ENCODE measurements at places on chromosomes 5 and 9.
A peak's percentile ranks its signal among the peaks of the same experiment; 100 is the strongest.

- H3K4me1 ChIP-seq, result no peaks in the 10 kb centered on the region
- no peak overlapping the region for H3K4me3 ChIP-seq
- peaks cover 10% of the 10 kb centered on the region for H3K36me3 ChIP-seq
- DNase-seq, result no peak
- H3K27me3 ChIP-seq, result no peaks in the 10 kb centered on the region
These were observed 51.1 kb downstream of the CDK5RAP2 start for GRCh38 chr9:120528829-120529228.

- no peaks in the 10 kb centered on the region for H3K27me3 ChIP-seq
- no peaks in the 10 kb centered on the region for H3K4me1 ChIP-seq
- no peak overlapping the region for H3K27ac ChIP-seq
- H3K36me3 ChIP-seq, result no peaks in the 10 kb centered on the region
- H3K4me3 ChIP-seq, result no peak overlapping the region
These were observed 329.6 kb downstream of the SLCO4C1 start for GRCh38 chr5:101966476-101966875.

DNA sequence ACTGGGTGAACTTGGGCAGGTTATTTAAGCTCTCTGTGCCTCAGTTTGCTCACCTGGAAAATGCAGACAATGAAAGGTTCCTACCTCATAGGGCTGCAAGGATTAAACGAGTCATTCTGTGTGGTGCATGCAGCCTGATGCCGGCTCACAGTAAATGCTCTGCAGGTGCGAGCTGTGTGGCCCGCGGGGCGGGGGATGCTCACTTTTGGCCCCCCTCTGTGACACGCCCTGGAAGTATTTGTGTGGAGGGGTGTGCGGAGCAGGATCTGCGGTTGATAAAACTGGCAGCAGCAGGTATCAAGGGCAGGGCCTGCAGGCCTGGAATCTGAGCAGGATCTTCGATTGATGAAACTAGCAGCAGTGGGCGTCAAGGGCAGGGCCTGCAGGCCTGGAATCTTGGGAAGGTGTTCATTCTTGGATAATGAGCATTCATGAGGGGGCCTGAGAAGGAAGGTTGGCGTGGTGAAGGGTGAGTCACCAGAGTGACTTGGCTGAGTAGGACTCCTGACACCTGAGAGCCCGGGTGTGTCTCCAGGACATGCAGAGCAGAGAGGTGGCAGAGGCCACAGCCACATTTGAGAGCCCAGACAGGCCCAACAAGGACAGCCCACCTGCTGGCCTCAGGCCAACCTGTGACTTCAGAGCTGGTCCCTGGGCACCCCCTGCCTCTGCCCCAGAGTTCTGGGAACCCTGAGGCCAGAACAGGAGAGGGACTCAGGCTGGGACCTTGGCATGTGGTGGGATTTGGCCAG lies 11.9 kb downstream of the UNC5A start:
- H3K27me3 ChIP-seq, result no peaks in the 10 kb centered on the region
- no peaks in the 10 kb centered on the region for H3K4me1 ChIP-seq
- DNase-seq, result no peak
- no peak overlapping the region for H3K4me3 ChIP-seq
- H3K27ac ChIP-seq, result no peak overlapping the region

GRCh38 chr9:125632321-125633115 lies 74.5 kb downstream of the MAPKAP1 start:
- no peak overlapping the region for H3K27ac ChIP-seq
- H3K4me3 ChIP-seq, result no peak overlapping the region
- peaks cover 14% of the 10 kb centered on the region for H3K4me1 ChIP-seq
- no peaks in the 10 kb centered on the region for H3K27me3 ChIP-seq
- no peaks in the 10 kb centered on the region for H3K36me3 ChIP-seq
- DNase-seq, result no peak

DNA sequence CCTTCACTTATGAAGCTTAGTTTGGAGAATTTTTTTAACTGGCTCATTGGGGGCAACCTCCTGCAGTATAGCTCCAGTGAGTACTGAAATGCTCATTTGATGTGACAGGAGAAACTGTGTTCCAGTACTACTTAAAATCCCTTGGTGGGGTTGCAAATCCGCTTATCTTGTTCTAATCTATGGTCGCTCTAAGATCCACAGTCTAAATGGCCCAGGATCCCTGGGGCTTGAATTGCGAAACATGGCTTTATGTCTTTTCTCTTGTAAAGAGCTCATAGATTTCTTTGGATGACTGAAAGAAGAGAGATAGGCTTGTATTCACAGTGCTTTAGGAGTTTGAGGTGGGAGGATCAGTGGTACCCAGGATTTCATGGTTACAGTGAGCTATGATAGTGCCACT lies 52.7 kb downstream of the ADAMTSL1 start:
- DNase-seq, result no peak
- H3K36me3 ChIP-seq, result no peaks in the 10 kb centered on the region
- no peak overlapping the region for H3K4me3 ChIP-seq
- H3K27ac ChIP-seq, result no peak overlapping the region
- no peaks in the 10 kb centered on the region for H3K27me3 ChIP-seq

DNA sequence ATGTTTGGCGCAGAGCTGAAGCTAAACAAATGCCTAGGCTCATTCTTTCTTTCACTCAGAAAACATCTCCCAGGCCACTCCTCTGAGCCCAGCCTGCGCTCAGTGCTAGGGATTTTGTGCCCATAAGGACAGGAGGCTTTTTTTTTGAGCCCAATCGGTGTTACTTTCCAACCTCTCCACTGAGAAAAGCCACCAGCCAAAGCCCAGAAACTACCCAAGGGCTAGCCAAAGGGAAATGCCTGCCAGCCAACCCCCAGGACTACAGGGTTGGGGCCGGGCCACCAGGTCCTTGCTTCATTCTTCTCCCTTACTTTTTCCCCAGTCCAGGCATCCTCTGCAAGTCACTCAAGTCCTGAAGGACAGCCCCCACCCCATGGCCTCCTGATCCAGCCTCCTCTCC lies 134.7 kb downstream of the PAX5 start:
- no peaks in the 10 kb centered on the region for H3K36me3 ChIP-seq
- peaks cover 11% of the 10 kb centered on the region for H3K4me1 ChIP-seq
- H3K27me3 ChIP-seq, result no peaks in the 10 kb centered on the region
- no peak overlapping the region for H3K27ac ChIP-seq

DNA sequence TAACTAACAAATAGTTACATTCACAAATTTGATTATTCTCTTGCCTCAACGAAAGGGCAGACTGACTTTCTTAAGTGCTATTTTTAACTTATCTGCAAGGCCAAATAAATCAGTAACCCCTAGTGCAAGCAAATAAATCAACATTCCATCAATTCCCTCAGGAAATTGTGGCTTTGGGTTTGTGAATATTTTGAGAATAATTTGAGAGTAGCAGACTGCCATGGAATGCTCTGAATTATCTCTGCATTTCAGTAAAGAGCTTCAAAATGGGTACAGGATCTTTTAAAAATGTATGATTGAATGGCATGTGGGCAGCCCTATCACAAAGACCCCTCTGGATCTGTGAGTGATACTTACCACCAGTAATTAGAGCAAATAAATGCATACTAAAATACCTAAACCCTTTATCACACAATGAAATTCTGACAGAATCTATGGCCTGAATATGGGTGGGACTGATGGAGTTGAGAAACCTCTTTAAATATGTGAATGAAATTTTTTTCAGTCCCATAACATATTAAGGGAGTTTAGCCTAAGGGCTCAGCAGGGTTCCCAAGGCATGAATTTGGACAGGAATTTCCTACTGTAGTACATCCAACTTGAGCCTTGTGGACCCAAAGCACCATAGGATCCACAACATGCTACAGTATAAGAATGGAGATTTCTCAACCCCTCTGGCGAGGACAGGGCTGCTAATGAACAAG lies 92.5 kb upstream of the ITGA2 start:
- no peak overlapping the region for H3K27ac ChIP-seq
- peaks cover 13% of the 10 kb centered on the region for H3K27me3 ChIP-seq
- no peak overlapping the region for H3K4me3 ChIP-seq
- H3K36me3 ChIP-seq, result no peaks in the 10 kb centered on the region
- H3K4me1 ChIP-seq, result no peaks in the 10 kb centered on the region

DNA sequence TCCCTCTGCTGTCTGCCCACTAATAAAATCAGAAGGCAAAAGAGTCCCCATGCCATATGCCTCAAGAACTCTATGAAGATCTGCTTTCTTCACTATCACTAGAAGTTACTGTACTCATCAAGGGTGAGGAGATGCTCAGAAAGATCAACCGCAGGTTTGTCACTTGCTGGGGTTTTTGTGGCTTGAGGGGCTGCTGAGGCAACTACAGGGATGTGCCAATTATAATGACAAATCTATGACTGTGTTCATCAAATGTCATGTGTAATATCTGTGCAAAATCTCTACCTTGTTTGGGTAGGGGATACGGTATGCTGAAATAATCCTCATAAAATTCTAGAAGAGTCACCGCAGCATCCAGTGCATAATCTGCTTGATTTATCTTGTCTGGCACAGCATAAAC lies 13.0 kb downstream of the ERAP1 start:
- no peak overlapping the region for H3K4me3 ChIP-seq
- H3K27me3 ChIP-seq, result no peaks in the 10 kb centered on the region
- H3K27ac ChIP-seq, result no peak overlapping the region
- no peaks in the 10 kb centered on the region for H3K4me1 ChIP-seq
- no peaks in the 10 kb centered on the region for H3K36me3 ChIP-seq

DNA sequence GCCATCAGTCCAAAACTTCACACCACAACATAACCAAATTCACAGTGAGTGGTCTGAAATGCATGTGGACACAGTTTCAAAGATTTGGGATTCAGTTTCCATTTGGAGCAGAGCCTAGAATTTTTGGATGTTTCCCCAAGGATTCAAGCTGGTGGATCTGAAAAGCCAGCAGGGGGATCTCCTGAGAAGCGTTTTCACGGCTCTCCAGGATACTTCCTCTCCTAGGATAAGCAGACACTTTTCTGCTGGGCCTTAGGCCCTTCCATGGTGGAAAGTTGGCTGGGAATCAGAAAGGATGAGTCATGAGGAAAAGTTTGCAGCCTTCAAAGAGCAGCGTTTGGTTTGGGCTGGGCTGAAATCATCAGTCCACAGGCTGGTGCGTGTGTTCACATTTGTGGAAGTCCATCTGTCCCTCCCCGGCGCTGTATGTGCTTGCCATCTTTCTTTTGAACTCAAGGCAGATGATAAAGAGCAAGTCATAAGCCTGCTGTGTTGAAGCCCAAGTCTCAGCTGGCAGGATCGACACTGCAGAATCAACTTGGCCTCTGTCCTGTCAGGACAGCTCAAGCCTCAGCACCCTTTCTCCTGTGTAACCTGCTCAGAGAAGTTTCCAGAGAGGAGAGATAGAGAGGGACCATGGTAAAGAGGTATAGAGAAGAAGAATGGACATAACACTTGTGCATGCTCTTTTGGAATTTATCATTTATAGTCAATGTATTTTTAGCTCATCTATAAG lies 152.6 kb upstream of the MSX2 start:
- peaks cover 37% of the 10 kb centered on the region for H3K4me1 ChIP-seq
- no peaks in the 10 kb centered on the region for H3K36me3 ChIP-seq
- peak; percentile 76 for DNase-seq
- no peak overlapping the region for H3K4me3 ChIP-seq
- H3K27me3 ChIP-seq, result no peaks in the 10 kb centered on the region

DNA sequence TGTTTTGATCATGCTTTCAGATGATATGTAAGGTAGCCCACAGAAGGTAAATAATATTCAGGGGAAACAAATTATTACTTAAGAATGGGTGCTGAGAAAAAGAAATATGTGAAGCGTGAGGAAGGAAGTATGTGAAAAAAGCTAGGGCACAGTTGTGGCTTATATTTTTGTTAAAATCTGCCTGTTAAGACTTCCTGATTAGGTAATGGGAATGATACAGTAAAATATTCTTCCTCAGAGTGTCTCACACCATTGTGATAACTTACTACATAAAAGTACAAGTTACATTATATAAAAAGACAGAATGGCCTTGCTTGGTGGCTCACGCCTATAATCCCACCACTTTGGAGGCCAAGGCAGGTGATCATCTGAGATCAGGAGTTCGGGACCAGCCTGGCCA lies 18.7 kb upstream of the PARP8 start:
- H3K27me3 ChIP-seq, result no peaks in the 10 kb centered on the region
- H3K4me1 ChIP-seq, result no peaks in the 10 kb centered on the region
- no peaks in the 10 kb centered on the region for H3K36me3 ChIP-seq
- no peak overlapping the region for H3K27ac ChIP-seq
- no peak for DNase-seq

DNA sequence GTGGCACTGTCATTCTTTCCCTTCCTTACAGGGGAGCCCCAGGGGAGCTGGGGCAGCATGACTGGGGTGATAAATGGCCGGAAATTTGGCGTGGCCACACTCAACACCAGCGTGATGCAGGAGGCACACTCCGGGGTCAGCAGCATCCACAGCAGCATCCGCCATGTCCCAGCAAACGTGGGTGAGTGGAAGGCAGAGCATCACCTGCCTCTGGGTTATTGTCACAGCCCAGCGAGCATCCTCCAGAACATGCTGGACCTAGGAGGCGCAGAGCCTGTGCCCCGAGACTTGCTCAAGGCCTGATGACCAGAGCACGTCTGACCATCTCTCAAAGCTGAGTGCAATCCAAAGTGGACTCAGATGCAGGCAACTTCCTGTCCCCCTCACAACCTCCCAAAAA lies 22.2 kb upstream of the ASS1 start:
- no peak overlapping the region for H3K4me3 ChIP-seq
- H3K36me3 ChIP-seq, result no peaks in the 10 kb centered on the region
- no peak overlapping the region for H3K27ac ChIP-seq
- no peak for DNase-seq
- H3K27me3 ChIP-seq, result no peaks in the 10 kb centered on the region

DNA sequence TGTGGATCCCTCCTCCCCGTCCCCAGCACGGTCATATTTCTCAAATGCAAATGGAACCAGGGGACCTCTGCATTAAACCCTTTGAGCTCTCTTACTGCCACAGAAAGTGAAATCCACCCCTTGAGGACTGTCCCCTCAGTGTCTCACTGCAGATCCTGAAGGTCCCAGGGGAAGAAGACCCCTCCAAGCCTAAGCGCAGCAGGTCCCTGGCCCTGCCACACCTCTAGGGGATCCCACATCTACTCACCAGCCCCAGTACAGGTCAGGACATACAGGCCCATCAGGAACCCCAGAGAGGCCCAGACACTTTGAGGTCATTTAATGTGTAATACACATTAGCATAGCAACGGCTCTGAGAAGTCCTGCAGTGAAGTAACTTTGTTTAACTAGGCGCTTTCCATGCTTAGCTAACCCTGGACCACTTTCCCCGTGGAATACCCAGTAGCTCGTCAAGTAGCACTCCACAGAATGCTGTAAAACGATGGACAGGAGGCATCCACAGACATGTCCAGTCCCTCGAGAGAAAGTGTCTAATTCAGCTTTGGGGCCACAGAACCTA lies 54.7 kb upstream of the ALDH1B1 start:
- no peak for DNase-seq
- H3K27me3 ChIP-seq, result no peaks in the 10 kb centered on the region
- no peak overlapping the region for H3K4me3 ChIP-seq
- no peaks in the 10 kb centered on the region for H3K4me1 ChIP-seq

- H3K36me3 ChIP-seq, result no peaks in the 10 kb centered on the region
- DNase-seq, result no peak
- no peak overlapping the region for H3K4me3 ChIP-seq
- no peak overlapping the region for H3K27ac ChIP-seq
- no peaks in the 10 kb centered on the region for H3K27me3 ChIP-seq
These were observed 28.6 kb upstream of the CEP78 start for GRCh38 chr9:78207319-78207718.

Data from Panc1 (cell line).